ENCODE measurements at places on chromosomes 2 and 18. TPM values are rescaled to one million over a fixed set of nuclear protein-coding genes. Genes with fewer than 3 reads are reported as not detected.

CLEC4F gene
- total RNA-seq, result not detected

REEP1 gene
- not detected for total RNA-seq

PAIP2B gene
- total RNA-seq, result 0.85 TPM

CPLX4 gene
- not detected for total RNA-seq

CHRNG gene
- total RNA-seq, result not detected

CAPN14 gene
- under 0.01 TPM for total RNA-seq

UPP2 gene
- total RNA-seq, result not detected

IL36B gene
- total RNA-seq, result not detected

ALK gene
- under 0.01 TPM for total RNA-seq

MC2R gene
- not detected for total RNA-seq

KCNK3 gene
- total RNA-seq, result 0.28 TPM

VWC2L gene
- not detected for total RNA-seq

OSBPL1A gene
- total RNA-seq, result 43.5 TPM

B3GNT7 gene
- total RNA-seq, result under 0.01 TPM

ZNF638 gene
- total RNA-seq, result 98.2 TPM

NT5C1B gene
- total RNA-seq, result not detected

CXCR4 gene
- total RNA-seq, result 0.92 TPM

ABCB11 gene
- total RNA-seq, result not detected

SLC9A2 gene
- not detected for total RNA-seq

SPP2 gene
- total RNA-seq, result not detected

TSPYL6 gene
- total RNA-seq, result not detected

PLGLB1 gene
- 1.8 TPM for total RNA-seq

CPO gene
- 0.09 TPM for total RNA-seq

CNRIP1 gene
- total RNA-seq, result 28.4 TPM

ARHGAP25 gene
- 0.14 TPM for total RNA-seq

STEAP3 gene
- total RNA-seq, result 18.2 TPM

C1QL2 gene
- not detected for total RNA-seq

FSHR gene
- total RNA-seq, result not detected

CLASP1 gene
- 30.3 TPM for total RNA-seq

MC4R gene
- total RNA-seq, result not detected

CERS6 gene
- 4.1 TPM for total RNA-seq

Measured in smooth muscle cell of bladder (primary cell).